ENCODE measurements at places on chromosomes 5 and 9.

DNA sequence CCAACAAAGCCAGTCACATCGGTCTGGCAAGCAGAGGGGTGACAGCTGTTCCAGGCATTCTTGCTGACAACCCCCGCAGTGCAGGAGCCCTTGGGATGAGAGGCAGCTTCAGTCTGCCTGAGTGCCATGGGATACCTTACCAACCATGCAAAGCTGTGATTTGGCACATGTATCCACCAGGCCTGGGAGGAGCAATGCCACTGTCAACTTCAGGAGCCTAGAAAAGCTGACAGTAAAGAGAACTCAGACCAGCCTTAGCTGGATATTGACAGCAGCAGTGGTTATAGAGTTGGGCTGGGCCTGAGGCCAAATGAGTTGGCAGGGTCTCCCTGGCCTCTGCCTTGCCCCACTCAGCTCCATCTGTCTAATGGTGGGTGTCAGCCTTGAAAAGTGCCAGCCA lies 10.1 kb upstream of the PLPPR1 start:
- DNase-seq, result no peak

DNA sequence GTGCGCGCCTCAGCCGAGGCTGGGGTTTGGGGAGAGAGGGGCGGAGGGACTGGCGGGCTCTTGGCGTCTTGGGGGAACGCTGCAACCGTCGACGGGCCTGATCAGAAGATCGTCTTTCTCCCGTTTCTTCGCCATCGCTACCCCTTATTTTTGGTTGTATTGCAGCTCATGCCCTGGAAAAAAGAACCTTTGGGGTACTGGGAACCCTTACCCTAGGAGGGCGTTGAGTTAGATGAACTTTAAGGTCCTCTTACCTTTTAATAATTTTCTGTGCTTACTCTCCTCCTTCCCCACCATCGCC lies 719 bp downstream of the PAIP2 start:
- no peak for DNase-seq

- DNase-seq, result no peak
Measured at GRCh38 chr9:115114546-115114945, 3.4 kb downstream of the TNC start.

DNA sequence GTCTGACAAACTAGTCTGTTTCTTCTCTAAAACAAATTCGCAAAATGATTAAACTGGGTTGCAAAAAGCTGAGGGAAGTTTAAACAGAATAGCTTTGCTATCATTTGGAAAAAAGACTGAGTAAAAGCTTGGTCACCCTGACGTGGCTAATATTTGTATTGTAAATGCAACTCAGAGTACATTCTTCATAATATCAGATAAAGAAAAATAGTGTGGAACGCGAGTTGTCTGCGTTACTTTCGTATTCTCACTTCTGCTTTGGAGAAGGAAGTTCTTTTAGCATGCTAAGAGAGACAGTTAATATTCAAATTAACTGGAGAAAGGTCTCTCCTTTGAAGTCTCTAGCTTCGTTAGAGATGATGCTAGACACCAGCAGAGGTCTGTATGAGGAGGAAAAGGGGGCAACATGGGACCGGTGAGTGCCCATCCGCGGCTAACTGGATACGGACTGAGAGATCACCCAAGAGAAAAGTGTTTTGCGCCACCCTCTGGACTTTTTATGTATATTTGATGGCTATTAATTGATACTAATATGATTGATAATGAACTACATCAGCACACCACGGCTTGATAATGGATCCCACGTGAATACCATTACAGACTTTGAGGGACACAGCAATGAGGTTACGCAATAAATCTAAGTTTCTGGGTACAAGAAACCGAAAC lies 2.9 kb upstream of the CNTRL start:
- no peak for DNase-seq

DNA sequence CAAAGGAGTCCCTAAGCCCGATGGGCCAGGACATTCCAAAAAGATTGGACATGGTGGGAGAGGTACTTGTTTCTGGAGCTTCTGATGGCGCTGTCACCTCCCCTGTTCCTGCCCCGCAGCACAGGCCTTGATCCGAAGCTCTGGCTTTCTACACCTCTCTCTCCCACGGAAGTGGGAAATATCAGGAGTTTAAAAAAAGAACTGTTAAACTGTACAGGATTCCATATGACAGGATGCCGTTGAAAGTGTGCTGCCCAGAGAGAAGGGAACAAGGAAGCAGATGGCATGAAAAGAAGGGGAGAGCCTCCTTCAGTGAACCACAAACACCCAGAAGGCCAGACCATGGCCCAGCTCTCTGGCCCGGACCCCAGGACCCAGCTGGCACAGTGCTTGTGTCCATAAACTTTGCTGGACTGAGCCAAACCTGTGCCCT lies 26.8 kb upstream of the SLC2A8 start:
- no peak for DNase-seq

DNA sequence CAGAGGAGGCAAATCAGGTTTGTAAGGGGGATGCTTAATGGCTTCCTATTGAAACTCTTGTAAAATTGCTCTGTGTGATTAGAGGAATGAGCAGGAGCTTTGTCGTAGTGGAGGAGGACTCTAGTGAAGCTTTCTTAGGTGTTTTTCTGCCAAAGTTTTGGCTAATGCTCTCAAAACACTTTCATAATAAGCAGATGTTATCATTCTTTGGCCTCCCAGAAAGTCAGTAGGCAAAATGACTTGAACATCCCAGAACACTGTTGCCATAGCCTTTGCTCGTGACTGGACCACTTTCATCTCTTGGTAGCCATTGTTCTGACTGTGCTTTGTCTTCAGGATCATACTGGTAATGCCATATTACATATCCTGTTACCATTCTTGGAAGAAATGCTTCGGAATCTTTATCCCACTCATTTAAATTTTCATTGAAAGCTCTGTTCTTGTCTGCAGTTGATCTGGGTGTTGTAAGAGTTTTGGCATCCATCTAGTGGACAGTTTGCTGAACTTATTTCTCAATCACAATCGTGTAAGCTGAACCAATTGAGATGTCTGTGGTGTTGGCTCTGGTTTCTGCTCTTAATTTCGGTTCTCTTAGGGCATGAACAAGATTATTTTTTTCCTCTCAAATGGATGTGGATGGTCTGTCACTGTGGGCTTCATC lies 187.6 kb downstream of the COMMD10 start:
- no peak for DNase-seq

DNA sequence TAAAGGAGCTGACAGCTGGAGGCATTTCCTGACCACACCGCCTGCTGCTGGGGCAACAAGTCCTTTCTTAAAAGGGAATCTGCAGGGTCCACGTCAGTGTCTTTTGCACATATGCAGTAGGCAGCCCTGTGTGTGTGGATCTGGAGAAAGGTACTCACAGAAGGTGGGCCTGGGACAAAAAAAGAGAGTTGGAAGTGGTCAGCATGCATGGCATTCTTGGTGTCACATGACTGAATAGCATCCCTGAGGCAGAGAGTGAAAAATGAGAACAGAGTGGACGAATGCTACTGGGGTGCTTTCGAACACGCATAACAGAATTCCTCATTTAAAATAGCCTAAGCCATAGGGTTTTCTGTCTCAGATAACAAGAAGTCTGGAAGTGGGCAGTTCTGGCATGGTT lies 47.0 kb downstream of the DNAJC21 start:
- no peak for DNase-seq

DNA sequence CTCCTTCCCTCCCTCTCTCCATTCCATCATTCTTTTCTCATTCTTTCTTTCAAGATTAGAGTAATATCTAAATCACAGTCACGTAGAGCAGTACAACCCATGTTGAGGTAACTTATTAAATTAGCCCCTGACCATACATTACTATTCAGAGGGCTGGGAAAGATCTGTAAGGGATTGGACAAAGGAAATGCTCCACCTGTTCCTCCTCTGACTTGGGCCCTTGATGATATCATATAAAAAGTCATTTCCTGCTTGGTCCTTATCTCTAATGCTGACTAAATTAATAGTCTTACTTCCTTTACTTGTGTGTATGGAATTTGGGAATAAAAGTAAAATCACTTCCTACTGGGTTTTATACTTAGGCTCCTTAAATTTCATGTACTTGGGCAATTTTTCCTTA lies 40.8 kb downstream of the SNX18 start:
- DNase-seq, result no peak

Data from stimulated activated CD8-positive, alpha-beta memory T cell treated with anti-CD3 and anti-CD28 coated beads, Interleukin-7, amount 100 ng/mL, for 1 hour (primary cell).